ENCODE measurements at places on chromosomes 2 and 18. TPM values are rescaled to one million over a fixed set of nuclear protein-coding genes. Genes with fewer than 3 reads are reported as not detected.

The ZNF521 gene
- 2.3 TPM for total RNA-seq

The VAMP5 gene
- total RNA-seq = 40.1 TPM

The EPHA4 gene
- 58.0 TPM for total RNA-seq

The CD226 gene
- total RNA-seq = 87.1 TPM

The NT5C1B gene
- not detected for total RNA-seq

The CROCC2 gene
- total RNA-seq = not detected

The CDH20 gene
- 0.09 TPM for total RNA-seq

The ASB18 gene
- not detected for total RNA-seq

The SFXN5 gene
- 6.4 TPM for total RNA-seq

DNA sequence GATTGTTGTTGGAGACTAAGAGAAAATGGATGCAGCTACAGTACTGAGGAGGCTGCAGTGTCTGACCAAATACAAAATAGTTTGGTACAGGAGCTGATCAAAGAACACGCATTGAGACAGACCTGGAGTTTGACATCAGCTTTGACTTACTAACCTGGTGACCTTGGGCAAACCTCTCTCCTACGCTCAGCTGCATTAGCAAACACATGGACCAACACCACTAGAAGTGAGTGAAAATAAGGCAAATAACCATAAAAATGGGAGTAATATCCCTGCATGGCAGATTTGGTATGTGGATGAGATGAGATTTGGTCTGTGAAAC, 126.5 kb downstream of the LPIN1 start:
- H3K27ac ChIP-seq = no peak overlapping the region
- H3K36me3 ChIP-seq = no peaks in the 10 kb centered on the region
- no peak for DNase-seq
- H3K27me3 ChIP-seq = no peaks in the 10 kb centered on the region
- H3K4me3 ChIP-seq = no peak overlapping the region
- no peaks in the 10 kb centered on the region for H3K4me1 ChIP-seq

DNA sequence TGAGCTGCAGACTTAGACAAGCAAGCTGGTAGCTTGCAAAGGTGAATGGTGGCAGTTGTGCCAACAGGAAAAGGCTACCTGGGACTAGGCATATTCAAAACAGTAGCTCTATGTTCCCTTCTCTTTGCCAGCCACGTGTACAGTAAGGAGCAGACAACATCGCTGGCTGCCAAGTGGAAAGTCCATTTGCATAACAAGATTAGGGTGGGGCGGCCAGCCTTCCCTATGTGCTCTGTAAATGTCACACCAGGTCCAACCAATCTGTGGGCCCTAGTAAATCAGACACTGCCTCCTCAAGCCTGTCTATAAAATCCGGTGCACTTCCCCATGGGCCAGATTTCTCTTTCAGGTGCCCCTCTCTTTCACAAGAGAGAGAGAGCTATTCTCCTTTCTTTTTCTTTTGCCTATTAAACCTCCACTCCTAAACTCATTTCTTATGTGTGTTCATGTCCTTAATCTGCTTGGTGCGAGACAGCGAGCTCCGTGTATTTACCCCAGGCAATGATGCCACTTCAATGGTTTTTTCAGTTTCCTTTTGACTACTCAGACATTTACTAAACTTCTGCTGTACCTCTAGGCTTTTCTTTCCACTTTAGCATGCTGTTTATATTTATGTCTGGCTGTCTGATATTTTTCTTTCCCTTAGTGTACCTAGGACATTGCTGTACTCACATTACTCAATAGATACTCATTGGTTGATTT, 297.4 kb upstream of the GCFC2 start:
- H3K27ac ChIP-seq = no peak overlapping the region
- H3K4me1 ChIP-seq = no peaks in the 10 kb centered on the region
- H3K36me3 ChIP-seq = no peaks in the 10 kb centered on the region
- no peak for DNase-seq

GRCh38 chr2:229857634-229858033, 64.2 kb downstream of the TRIP12 start:
- H3K4me3 ChIP-seq = no peak overlapping the region
- H3K4me1 ChIP-seq = peaks cover 8% of the 10 kb centered on the region
- H3K27me3 ChIP-seq = no peaks in the 10 kb centered on the region
- H3K27ac ChIP-seq = no peak overlapping the region

DNA sequence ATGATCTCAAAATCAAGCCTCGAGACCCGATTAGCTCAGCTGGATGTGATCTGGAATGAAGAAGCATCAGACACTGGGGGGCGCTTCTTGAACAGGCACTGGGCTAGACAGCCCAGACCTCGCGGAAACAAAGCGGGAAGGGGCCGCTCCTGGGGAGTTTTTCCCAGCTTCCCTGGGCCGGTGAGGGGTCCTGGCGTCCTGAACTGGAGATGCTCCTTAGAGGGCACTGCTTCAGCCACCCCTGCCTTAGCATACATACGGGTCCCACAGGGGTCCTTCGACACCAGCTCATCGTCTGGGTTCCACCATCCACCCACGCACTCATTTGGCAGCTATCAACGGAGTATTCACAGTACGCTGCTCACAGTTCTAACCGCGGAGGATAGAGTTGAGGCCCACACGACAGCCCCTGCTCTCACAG, 146.7 kb downstream of the TSN start:
- H3K4me3 ChIP-seq = no peak overlapping the region
- no peaks in the 10 kb centered on the region for H3K27me3 ChIP-seq
- no peaks in the 10 kb centered on the region for H3K4me1 ChIP-seq
- H3K36me3 ChIP-seq = no peaks in the 10 kb centered on the region

DNA sequence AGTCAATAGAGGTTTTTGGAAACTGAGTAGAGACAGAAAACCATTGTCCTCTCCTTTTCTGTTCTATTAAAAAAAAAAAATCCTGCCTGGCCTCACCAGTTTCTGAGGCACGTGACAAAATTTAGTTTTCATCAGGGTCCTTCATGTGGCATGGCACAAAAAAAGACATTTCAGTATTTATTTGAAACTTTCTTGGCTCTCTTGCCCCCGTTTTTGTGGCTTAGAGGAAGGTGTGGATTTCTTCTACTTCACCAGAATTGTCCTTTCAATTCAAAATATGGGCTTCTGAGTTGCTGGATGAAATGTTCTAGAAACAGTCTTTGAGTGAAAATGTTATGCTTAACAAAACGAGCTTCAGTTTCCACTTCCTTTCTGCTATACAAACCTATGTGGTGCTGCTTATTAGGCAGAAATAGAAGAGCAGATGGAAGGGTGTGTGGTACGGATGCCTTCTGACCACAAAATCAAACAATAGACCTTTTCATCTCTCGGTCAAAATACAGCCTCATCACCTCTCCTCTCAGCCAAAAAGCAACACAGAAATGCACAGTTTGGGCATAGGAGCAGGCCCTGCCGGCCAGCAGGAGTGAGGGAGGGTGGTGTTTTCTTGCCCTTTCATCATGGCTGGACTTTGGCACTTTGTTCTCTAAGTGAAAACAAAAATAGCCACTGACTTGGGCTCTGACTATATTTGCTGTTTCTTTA, 89.2 kb downstream of the SH3RF3 start:
- H3K27me3 ChIP-seq = peaks cover 3% of the 10 kb centered on the region
- DNase-seq = no peak
- H3K4me3 ChIP-seq = no peak overlapping the region
- peaks cover 50% of the 10 kb centered on the region for H3K4me1 ChIP-seq
- no peaks in the 10 kb centered on the region for H3K36me3 ChIP-seq

DNA sequence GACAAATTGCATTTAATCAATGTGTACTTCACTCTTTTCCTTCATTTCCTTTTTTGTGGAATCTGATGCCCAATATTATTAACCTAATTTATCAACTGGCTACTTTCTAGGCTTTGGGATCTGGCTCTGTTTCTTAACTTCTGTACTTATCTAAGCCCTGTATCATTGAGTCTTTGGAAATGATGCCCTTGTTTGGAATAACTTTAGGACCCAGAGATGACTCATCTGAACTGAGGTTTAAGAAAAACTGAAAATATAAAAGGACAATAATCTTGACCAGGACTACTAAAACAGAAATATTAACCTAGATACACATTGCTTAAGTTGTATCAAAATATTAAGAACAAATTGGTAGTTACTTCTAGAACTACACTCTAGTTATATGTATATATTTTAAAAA, 600.8 kb downstream of the CPS1 start:
- no peaks in the 10 kb centered on the region for H3K36me3 ChIP-seq
- no peak overlapping the region for H3K4me3 ChIP-seq
- no peaks in the 10 kb centered on the region for H3K4me1 ChIP-seq
- H3K27ac ChIP-seq = no peak overlapping the region
- DNase-seq = no peak

DNA sequence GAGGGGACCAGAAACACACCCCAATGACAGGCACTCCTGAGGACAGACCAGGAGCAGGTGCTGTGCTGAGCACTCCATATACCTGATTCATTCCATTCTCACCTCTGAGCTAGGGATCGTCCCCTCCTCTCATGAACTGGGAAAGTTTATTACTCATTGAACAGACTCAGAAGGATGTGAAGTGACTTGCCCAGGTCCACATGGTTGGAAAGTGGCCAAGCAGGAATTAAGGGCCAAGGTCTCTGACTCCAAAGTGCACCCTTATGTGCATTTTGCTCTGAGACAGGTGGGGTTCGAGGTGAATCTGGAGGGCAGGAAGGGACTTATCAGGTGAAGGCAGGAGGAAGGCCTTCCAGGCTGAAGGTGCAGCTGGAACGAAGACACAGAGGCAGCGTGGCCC, 25.1 kb upstream of the PLB1 start:
- no peaks in the 10 kb centered on the region for H3K36me3 ChIP-seq
- no peak overlapping the region for H3K4me3 ChIP-seq
- H3K27ac ChIP-seq = no peak overlapping the region
- no peaks in the 10 kb centered on the region for H3K27me3 ChIP-seq
- peaks cover 3% of the 10 kb centered on the region for H3K4me1 ChIP-seq
- DNase-seq = no peak

DNA sequence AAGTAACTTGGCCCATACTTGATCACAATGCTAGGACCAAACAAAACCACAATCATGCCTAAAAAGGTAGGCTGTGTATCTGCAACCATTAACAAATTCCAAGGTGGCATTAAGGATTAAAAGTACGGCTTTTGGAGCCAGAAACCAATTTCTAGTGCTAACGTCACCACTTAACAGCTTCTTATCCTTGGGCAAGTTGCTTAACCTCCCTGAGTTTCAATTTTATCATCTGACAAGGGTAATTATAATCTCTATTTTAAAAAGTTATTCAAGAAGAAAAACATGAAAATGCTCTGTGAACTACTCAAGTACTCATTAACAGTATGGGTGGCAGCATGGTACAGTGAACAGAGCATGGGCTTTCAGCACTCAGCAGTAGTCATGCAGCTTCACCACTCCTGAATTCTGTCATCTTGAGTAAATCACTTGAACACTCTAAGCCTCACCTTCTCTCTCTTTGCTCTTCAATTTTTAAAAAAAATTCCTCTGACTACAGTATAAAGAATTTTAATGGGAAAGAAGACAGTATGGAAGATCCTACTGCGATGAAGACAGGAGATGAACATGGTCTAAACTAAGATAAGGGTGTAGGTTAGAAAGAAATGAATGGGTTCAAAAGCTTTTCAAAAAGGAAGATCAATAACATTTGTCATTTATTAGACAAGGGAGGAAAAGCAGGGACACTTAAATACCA, 69.2 kb downstream of the SS18 start:
- H3K4me1 ChIP-seq = no peaks in the 10 kb centered on the region
- H3K27ac ChIP-seq = no peak overlapping the region
- H3K4me3 ChIP-seq = no peak overlapping the region

DNA sequence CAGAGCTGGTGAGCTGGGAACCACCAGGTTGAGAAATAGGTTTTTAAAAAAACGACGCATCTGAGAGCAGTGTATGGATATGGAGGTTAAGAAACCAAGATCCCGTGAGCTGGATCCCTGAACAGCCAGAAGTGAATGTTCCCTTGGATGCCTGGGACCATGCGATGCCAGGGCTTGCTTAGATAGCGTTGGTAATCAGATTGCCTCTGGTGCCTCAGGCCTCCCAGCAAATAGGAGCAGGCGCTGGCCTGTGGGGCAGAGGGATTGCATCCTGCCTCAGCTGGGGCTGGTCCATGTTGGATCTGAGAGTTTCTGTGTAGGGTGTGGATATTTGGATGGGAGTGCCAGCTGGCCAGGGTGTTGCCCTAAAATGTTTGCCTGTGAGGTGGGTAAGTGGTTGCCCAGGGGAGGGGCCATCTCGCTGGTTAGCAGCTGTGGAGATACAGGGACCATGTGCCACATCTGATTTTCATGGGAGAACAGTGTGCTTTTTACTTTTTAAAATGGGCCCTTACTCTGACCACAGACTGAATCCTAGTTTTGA, 80.8 kb upstream of the MCFD2 start:
- peaks cover 14% of the 10 kb centered on the region for H3K36me3 ChIP-seq
- H3K27ac ChIP-seq = no peak overlapping the region
- no peaks in the 10 kb centered on the region for H3K4me1 ChIP-seq
- DNase-seq = no peak

DNA sequence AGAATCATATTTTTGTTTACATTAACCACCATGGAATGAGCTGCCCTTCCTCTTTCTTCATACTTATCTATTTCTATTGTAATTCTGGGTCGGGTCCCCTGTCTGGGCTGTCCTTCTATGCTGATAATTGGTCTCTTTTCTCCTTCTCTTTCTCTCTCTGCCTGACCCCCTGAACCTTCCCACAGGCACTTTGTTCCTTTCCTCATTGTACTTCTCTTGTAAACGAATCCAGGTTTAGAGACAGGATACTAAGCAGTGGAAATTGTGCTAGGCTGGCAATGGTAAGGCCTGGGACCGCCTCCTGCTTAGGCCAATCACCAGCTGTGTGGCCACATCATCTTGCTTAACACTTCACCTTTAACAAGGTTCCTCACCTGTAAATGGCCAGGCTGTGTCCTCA, 137.0 kb downstream of the ZNF532 start:
- DNase-seq = no peak
- no peaks in the 10 kb centered on the region for H3K4me1 ChIP-seq
- no peaks in the 10 kb centered on the region for H3K36me3 ChIP-seq
- no peak overlapping the region for H3K27ac ChIP-seq

DNA sequence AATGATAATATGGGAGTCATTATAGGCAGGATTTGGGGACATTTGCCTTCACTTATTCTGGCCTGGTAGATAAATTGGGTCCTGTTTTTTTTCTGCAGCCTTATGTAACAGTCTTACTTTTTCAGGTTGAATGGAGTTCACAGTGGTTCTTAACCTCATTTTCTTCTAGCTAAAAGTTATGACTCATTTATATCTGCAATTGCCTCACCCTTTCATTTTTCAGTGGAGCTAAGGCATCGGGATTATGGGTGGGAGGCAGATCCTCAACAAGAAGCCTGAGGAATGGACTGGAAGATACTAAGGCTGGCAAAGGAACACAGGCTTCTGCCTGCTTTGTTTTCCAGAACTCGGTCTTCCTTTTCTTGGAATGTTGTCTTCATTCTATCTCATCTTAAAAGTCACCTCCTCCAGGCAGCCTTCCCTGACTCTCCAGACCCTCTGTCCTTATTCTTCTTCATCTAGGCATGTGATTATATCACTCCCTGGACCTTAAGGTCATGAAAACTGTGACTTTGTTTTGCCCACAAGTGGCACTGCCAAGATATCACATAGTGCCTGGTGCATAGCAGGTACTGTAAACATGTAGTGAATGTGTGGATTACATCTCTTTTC, 41.0 kb upstream of the ACSL3 start:
- H3K36me3 ChIP-seq = no peaks in the 10 kb centered on the region
- no peak for DNase-seq
- no peaks in the 10 kb centered on the region for H3K4me1 ChIP-seq
- no peak overlapping the region for H3K27ac ChIP-seq
- no peaks in the 10 kb centered on the region for H3K27me3 ChIP-seq

Data from T-cell (primary cell).